SK-N-DZ (cell line): ENCODE measurements at places on chromosomes 16 and 17.
A peak's percentile ranks its signal among the peaks of the same experiment; 100 is the strongest.

DNA sequence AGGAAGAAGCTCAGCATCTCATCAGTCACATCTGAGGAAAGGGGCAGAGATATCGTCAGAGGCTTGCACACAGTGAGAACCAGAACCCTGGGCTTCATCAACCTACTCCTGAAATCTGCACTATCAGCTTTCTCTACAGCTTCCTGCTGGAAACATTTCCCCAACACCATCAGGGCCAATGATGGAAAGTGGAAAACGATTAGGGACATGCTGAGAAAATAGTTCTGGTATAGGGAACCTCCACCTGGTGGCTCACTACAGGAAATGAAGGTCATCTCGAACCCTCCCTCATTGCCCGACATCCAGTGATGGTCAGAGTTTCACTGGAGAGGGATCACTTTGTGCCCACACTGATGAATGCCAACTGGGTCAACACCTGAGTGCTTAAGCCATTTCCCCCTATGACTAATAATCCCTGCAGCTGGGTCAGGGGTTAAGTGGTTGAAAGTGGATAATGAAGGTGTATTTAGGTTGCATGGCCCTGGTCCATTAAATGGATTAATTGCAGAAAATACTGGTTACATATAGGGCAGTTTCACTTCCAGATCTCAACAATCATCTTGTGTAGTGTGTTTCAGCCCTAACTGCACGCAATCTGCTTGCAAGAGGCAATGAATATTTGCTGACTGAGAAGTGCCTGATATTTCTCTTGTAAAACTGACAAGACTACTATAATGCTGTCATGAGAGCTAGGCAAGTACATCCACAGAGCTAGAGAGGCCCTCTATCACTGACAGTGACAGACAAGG is 43.1 kb upstream of the GSG1L start:
- DNase-seq = no peak

GRCh38 chr16:69511651-69512050 is 54.1 kb upstream of the NFAT5 start:
- DNase-seq = no peak

DNA sequence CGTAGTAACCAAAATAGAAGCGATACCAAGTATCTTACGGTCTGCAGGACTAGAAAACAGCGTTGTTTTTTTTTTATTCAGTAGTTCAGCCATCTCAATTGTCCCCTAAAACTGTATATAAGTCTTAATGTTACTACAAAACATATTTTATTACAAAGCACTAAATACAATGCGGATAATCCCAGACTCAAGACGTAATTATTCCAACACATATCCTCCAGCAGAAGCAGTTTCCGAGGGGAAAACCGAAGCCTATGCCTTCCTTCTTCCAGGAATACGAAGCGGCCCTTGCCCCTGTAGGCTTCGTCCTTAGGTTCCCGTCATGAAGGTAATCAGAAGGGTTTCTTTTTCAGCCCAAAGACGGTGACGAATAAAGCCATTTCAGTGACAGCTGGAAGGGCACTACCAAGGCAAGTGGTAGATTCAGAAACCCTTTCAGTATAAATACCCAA is 2.3 kb downstream of the TMEM107 start:
- no peak for DNase-seq

DNA sequence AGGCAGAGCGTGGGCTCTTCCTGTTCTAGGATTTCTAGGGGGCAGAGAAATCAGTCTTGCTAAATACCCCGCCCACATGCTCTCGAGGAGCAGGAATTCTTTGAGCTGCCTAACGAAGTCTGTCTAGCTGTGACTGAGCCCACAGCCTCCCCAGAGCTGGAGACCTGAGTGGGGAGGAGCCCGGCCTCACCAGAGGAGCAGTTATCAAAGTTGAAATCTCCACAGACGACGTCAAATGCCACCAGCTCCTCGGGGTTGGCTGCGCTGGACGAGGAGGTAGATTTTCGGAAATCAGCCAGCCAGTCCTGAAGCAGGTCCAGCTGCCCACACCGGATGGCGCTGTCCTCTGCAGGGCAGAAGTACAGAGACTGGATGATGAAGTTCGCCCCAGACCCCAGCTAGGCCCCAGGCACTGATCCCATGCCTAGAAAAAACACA is 53.8 kb downstream of the PRMT7 start:
- DNase-seq = no peak

- DNase-seq = peak; percentile 18
These were observed 77.2 kb downstream of the AATF start for GRCh38 chr17:37025847-37026530.

- no peak for DNase-seq
These were observed 29.4 kb upstream of the POLR3E start for GRCh38 chr16:22267764-22268163.
